Activated CD8-positive, alpha-beta T cell treated with anti-CD3 and anti-CD28 coated beads, Interleukin-2, amount 10 ng/mL, durations not matched to agents 7 days and 5 days (primary cell): ENCODE measurements at places on chromosomes 13 and 19. TPM values are rescaled to one million over a fixed set of nuclear protein-coding genes. Genes with fewer than 3 reads are reported as not detected.
A peak's percentile ranks its signal among the peaks of the same experiment; 100 is the strongest.

RFPL4AL1 gene
- not detected for total RNA-seq

DNA sequence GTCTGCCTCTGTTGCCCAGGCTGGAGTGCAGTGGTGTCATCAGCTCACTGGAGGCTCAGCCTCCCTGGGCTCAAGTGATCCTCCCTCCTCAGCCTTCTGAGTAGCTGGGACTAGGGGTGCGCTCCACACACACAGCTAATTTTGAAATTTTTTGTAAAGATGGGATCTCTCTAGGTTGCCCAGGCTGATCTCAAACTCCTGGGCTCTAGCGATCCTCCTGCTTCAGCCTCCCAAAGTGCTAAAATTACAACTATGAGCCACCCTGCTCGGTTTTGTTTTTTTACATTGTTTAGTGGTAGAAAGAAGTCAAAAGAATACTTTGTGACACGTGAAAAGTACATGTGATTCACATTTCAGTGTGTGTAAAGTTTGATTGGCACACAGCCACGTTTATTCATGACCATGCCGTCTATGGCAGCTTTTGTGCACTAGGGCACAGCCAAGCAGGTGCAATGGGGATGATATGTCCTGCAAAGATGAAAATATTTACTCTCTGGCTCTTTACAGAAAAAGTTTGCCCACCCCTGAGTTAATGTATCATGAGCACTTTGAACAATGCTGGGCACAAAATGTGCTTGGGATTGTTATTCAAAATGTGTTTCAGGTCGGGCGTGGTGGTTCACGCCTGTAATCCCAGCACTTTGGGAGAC lies 16.2 kb upstream of the NFIC start:
- no peaks in the 10 kb centered on the region for H3K27me3 ChIP-seq
- H3K4me3 ChIP-seq, result no peak overlapping the region
- no peak for DNase-seq
- H3K36me3 ChIP-seq, result no peaks in the 10 kb centered on the region
- no peaks in the 10 kb centered on the region for H3K4me1 ChIP-seq
- no peak overlapping the region for H3K27ac ChIP-seq

SPACA7 gene
- total RNA-seq, result not detected

- peaks cover 6% of the 10 kb centered on the region for H3K4me1 ChIP-seq
- no peak overlapping the region for H3K27ac ChIP-seq
- H3K27me3 ChIP-seq, result peaks cover 6% of the 10 kb centered on the region
- no peak for DNase-seq
- H3K4me3 ChIP-seq, result no peak overlapping the region
Measured at GRCh38 chr19:16668176-16668575, 7.2 kb downstream of the TMEM38A start.

- peaks cover 11% of the 10 kb centered on the region for H3K4me1 ChIP-seq
- DNase-seq, result no peak
- H3K4me3 ChIP-seq, result no peak overlapping the region
- H3K27ac ChIP-seq, result no peak overlapping the region
- peaks cover 17% of the 10 kb centered on the region for H3K36me3 ChIP-seq
- H3K27me3 ChIP-seq, result no peaks in the 10 kb centered on the region
Measured at GRCh38 chr19:47507012-47507411, 7.9 kb downstream of the NAPA start.

GRCh38 chr19:12075538-12076139 lies 11.1 kb downstream of the ZNF844 start:
- H3K27ac ChIP-seq, result no peak overlapping the region
- DNase-seq, result no peak
- no peak overlapping the region for H3K4me3 ChIP-seq
- no peaks in the 10 kb centered on the region for H3K27me3 ChIP-seq
- no peaks in the 10 kb centered on the region for H3K4me1 ChIP-seq

GRCh38 chr19:29014857-29015436 lies 198.0 kb downstream of the UQCRFS1 start:
- no peaks in the 10 kb centered on the region for H3K4me1 ChIP-seq
- no peaks in the 10 kb centered on the region for H3K27me3 ChIP-seq
- no peaks in the 10 kb centered on the region for H3K36me3 ChIP-seq
- H3K27ac ChIP-seq, result no peak overlapping the region
- DNase-seq, result no peak

TUBB4A gene
- 6.6 TPM for total RNA-seq

DNA sequence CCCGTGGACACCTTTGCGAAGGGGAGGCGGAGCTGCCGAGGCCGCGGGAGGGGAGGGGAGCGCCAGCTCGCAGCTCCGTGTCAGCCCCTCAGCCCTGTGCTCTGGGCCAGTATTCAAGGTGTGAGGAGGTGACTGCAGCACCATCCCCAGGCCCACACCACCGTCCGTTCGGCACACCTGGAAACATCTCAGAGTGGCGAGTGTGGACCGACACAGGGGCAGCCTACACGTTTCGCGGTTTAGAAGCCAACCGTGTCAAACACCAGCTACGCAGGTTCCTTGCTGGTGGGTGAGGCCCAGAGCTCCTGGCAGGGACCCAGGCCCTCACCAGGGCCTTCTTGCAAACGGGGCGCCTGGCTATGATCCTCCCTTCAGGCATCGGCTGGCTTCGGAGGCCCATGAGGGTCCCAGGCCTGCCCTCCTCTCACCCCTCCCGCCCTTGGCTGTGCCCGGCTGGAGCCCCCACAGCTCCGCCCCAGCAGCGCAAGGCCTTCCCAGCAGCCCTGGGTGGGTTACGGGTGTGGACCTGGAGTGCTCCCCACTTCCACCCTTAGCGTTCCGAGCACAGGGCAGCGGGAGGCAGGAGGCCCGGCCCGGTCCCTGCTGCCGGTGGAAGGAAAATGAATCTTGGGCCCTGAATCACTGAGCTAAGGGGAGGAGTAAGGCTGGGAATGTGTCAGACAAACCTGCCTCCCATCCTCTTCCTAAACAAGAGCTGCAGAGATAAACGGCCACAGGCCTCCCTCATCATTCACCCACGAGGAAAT lies 1.2 kb downstream of the C13orf46 start:
- H3K36me3 ChIP-seq, result peaks cover 13% of the 10 kb centered on the region
- no peak overlapping the region for H3K27ac ChIP-seq
- DNase-seq, result no peak
- H3K27me3 ChIP-seq, result no peaks in the 10 kb centered on the region
- no peak overlapping the region for H3K4me3 ChIP-seq

GRCh38 chr19:31334101-31334848 lies 15.0 kb downstream of the TSHZ3 start:
- no peaks in the 10 kb centered on the region for H3K36me3 ChIP-seq
- DNase-seq, result no peak
- peaks cover 41% of the 10 kb centered on the region for H3K27me3 ChIP-seq
- H3K27ac ChIP-seq, result no peak overlapping the region
- H3K4me1 ChIP-seq, result peaks cover 4% of the 10 kb centered on the region

DNA sequence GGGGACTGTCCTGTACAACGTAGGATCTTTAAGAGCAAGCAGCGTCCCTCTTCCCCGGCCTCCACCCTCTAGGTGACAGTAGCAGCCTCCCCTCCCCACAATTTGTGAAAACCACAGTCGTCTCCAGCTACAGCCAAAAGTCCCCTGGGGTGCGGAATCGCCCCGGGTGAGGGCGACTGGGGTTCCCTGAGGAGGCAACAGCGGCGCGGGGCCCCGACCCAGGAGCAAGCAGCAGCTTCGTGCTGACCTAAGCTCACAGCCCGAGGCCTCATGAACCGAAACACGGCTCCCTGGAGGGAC lies 322 bp downstream of the ZNF558 start:
- H3K27me3 ChIP-seq, result peaks cover 4% of the 10 kb centered on the region
- H3K4me1 ChIP-seq, result peaks cover 24% of the 10 kb centered on the region
- peak overlapping the region; percentile 86 for H3K4me3 ChIP-seq
- peak overlapping the region; percentile 93 for H3K27ac ChIP-seq

- peaks cover 5% of the 10 kb centered on the region for H3K27me3 ChIP-seq
- no peak for DNase-seq
- no peaks in the 10 kb centered on the region for H3K36me3 ChIP-seq
- no peak overlapping the region for H3K27ac ChIP-seq
- H3K4me1 ChIP-seq, result no peaks in the 10 kb centered on the region
- H3K4me3 ChIP-seq, result no peak overlapping the region
Measured at GRCh38 chr19:33706631-33707030, 84.9 kb downstream of the CHST8 start.

GRCh38 chr19:55443045-55443823 lies at the start of gene SHISA7:
Gene SHISA7 (minus strand): TSS chr19:55443300. CDS start chr19:55442863, 437 bp downstream.
- peak within 1 kb of the TSS; percentile 52 for H3K27ac ChIP-seq
- H3K27me3 ChIP-seq, result peaks cover 56% of the 10 kb centered on the region

ICAM5 gene
- total RNA-seq, result 0.29 TPM

FLT1 gene
- total RNA-seq, result 0.95 TPM

PTPRS gene
- not detected for total RNA-seq

GRCh38 chr19:22526661-22527272 lies 104.6 kb upstream of the ZNF98 start:
- H3K4me3 ChIP-seq, result no peak overlapping the region
- no peak overlapping the region for H3K27ac ChIP-seq
- no peaks in the 10 kb centered on the region for H3K4me1 ChIP-seq
- DNase-seq, result no peak

GRCh38 chr13:106471957-106472543 lies 63.4 kb downstream of the EFNB2 start:
- H3K27me3 ChIP-seq, result peaks cover 3% of the 10 kb centered on the region
- H3K27ac ChIP-seq, result no peak overlapping the region

ZNF525 gene
- 19.0 TPM for total RNA-seq

DNA sequence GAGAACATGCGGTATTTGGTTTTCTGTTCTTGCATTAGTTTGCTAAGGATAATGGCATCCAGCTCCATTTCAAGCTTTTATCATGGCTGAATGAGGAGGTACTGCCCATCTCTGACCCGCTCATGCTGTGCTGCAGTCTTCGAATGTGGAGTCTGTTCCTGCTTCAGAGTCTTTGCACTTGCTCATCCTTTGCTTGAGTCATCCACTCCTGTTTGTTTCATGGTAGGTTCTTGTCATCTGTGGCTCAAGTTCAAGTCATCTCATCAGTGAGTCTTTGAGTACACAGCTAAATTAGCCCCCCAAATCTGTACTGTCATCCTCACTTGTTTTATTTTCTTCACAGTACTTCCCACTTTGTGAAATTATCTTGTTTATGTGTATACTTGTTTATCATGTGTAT lies 5.4 kb downstream of the UCHL3 start:
- no peaks in the 10 kb centered on the region for H3K27me3 ChIP-seq
- H3K27ac ChIP-seq, result no peak overlapping the region
- H3K4me1 ChIP-seq, result peaks cover 30% of the 10 kb centered on the region
- H3K4me3 ChIP-seq, result no peak overlapping the region
- DNase-seq, result no peak
